GM13977 (cell line): ENCODE measurements at places on chromosomes 11 and 22.

DNA sequence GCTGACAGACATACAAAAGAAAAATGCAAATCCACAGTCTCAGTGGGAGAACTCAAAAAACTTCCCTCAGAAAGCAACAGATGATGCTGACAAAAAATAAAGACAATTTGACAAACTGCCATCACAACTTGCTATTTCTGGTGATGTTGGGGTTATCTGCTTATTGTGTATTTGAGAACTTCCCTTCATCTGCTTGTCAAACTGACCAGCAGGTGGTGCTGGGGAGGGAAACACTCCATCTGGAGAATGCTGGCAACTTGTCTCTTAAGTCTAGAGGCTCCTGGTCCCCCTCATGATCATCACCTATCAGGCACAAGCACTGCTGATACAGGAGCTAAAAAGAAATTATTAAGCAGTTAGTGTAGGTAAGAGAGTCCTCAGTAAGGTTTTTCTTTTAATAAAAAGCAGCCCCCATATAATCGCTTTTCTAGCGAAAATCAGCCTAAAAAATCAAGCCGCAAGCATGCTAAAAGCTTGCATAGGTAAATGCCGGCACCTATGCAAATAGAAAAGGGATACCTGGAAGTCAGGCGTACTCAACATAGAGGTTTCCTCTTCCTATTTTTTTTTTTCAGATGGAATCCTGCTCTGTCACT lies 9.8 kb upstream of the FAM111B start:
- no peak for DNase-seq

DNA sequence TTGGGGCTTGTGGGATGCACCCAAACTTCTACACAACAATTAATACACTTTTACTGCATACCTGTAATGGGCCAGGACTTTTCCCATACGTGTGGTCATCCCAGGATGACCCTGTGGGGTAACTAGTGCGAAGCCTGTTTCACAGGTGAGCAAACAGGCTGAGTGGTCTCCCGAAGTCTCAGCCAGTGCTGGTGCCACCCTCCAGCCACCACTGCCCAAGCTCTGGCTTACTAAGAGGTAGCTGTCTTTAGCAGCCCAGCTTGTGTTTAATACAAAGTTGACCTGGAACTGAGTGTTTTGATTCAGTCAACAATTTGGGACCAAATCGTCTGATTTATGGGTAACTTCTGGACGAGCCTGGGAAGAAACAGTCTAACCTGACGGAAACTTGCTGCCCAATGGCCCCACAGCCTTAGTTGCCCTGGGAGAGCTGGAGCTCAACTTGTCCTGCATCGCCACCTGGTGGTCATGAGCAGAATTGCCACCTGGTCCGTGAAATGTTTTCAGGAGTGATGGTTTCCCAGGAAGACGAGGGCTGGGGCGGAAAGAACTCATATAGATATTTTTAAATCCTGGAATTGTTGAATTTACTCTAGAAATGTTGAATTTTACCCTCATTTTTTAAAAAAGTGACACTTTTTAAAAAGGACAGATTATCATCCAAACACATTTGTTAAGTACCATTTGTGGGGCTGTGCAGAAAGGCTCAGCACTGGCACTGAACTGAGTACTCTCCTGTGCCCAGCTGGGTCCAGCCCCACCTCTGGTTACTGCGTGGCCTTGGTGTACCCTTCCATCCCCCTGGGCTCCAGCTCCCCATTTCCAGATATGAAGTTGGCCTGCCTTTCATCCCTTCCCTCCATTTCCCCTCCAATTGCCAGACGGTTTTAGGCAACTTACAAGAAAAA lies 95.5 kb upstream of the PARVA start:
- peak; percentile 82 for DNase-seq

DNA sequence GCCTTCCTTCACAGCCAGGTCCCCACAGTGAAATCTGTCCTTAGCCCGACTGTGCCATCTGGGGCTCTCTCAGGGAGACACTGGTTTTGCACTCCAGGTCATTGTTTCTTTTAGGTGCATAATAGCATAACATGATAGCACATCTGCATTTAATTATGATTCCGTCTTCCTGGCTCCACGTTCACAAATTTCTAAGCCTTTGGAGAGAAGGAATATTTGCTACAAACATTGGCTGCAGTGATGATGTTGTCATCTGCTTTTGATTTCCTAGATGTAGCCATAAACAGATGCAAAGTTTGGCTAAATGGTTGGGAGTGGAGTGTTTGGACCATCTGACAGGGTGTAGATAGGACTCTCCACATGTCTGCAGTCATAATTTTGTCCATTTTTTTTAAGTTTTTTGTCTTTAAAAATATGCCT lies 12.0 kb upstream of the CAT start:
- no peak for DNase-seq

DNA sequence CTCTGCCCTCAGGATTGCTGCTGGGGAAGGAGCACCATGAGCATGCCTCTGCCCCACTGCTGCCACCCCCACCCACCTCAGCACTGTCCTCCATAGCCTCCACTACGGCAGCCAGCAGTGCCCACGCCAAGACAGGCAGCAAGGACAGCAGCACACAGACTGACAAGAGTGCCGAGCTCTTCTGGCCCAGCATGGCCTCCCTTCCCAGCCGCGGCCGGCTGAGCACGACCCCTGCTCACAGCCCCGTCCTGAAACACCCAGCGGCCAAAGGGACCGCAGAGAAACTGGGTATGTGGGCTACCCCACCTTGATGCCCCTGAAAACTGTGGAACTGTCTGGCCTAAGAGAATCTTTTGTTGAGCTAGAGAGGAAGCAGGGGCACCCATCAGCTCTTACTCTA lies 101.0 kb downstream of the AMOTL1 start:
- DNase-seq, result no peak

GRCh38 chr11:107708792-107709191 lies 3.1 kb downstream of the SLN start:
- no peak for DNase-seq

- DNase-seq, result no peak
Observed at GRCh38 chr22:17629173-17629489, 582 bp upstream of the ATP6V1E1 start.

- DNase-seq, result no peak
Observed at GRCh38 chr11:28671274-28671673, 563.1 kb downstream of the METTL15 start.

GRCh38 chr11:113174882-113175281 lies 139.5 kb upstream of the TTC12 start:
- no peak for DNase-seq

DNA sequence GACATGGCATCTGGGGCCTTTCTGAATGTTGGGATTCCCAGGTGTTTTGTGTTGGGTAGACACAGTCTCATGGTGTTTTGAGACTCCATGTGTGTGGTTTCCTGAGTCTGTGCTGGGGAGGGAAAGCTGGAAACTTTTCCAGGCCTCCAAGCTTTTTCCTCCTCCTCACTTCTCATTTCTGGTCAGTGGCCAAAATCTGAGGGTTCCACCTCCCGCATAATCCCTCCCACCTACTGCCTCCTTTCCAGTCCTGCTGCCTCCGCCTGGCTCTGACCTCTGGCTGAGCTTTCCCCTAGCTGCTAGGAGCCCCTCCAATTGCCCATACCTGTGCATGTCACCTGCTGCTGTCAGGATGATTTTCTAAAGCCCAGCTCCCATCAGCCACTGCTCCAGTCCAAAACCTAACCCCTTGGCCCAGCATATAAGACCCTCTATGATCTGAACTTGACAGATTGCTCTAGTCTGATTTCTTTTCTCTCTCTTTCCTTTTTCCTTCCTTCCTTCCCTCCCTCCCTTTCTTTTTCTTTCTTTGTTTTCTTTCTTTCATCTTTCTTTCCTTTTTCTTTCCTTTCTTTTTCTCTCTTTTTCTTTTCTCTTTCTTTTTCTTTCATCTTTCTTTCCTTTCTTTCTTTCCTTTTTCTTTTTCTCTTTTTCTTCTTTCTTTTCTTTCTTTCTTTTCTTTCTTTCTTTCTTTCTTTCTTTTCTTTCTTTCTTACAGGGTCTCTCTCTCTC lies 51.4 kb upstream of the NECTIN1 start:
- no peak for DNase-seq

GRCh38 chr11:63551091-63551888 lies 11.9 kb downstream of the PLAAT2 start:
- DNase-seq, result no peak

DNA sequence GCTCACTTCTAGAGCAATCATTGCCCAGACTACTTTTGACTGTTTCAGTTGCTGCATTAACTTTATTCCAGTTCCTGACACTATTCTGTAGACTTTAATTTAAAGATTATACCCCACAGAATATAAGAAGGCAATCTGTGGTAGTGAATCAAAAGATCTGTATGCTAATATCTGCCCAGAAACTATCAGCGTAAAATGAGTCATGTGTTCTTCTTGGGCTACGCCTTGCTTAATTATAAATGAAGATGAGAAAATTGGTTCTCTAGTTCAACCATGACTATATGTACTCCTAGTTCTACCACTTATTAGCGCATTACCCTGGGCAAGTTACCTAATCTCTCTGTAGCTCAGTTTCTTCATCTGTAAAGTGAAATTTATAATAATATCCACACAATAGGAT lies 128.5 kb downstream of the CWF19L2 start:
- DNase-seq, result no peak

- no peak for DNase-seq
Observed at GRCh38 chr11:11543656-11544055, 78.1 kb downstream of the GALNT18 start.

- peak; percentile 71 for DNase-seq
Observed at GRCh38 chr22:37639771-37640590, 512 bp downstream of the SH3BP1 start.

DNA sequence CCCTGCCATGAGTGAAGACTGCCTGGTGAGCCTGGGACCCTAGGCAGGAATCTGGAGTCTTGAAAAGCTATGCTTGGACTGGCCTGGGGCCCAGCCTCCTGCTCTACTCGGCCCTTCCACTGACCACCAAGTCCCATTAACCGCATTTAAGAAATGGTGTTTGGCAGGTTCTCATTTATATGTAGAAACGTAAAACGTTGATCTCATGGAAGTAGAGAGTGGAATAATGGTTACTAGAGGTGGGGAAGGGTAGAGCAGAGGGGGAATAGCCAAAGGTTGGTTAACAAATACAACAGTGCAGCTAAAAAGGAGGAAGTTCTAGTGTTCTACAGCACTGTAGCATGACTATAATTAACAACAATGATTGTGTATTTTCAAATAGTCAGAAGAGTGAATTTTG lies 72.9 kb upstream of the EED start:
- DNase-seq, result no peak

- DNase-seq, result no peak
Observed at GRCh38 chr11:4677948-4678347, 19.7 kb downstream of the OR51E2 start.

DNA sequence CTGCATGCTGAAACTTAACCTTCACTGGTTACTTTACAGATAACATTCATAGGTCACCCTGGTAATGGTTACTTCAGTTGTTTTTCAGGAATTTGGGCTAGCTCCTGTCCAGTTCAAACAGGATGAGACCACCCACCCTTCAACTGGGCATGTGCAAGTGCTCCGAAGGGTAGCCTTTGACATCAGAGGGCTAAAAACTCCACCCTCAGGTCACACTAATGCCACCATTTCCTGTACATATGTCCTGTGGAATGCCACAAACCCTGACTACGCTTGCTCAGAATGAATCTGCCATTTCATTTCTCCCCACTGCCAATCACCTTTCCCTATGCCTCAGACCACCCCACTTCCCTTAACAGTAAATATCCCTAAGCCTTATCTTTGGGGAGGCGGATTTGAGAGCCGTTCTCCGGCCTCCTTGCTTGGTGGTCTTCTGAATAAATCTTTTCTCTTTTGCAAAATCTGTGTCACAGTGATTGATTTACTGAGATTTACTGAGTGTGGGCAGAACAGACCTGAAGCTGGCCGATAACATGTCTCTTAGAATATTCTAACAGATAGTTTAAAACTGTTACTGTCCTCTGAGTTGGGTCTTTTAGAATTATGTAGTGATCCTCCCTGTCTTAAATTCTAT lies 25.4 kb upstream of the FXYD2 start:
- DNase-seq, result no peak

DNA sequence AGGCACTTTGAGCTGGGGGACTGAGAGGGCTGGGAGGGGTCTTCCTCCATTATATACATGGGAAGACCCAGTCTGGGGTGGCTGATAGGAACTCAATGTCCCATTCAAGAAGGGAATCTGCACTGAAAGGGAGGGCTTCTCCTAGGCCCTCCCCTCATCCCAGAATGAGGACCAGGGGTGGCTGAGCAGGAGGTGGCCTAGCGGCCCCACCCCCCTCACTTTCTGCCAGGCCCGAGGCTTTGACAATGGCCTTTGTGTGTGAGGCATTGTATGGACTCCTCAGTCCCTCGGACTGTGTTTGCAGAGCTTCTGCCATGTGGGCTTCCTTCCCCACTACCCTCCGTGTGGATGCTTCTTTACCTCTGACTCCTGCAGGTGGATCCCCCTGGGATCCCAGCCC lies 65.7 kb downstream of the NECTIN1 start:
- no peak for DNase-seq

DNA sequence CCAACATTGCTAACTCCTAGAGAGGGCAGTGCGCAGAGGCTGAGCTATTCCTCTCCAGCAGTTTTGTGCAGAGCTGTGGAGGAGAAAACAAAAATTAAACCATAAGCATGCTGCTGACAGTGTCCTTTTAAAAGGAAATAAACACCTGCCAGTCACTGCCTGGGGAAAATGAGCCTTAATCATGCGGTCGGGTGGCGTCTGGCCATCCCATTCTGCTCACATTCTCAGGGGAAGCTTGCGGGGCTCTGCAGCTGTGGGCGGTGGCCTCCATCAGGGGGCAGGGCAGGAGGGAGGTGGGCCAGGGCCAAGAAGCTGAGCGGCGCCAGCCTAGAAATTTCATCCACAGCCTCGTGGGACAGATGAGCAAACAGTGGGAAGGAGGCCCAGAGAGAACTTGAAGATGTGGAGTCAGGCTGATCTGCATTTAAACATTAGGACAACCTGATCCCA lies 71.0 kb upstream of the TP53I11 start:
- no peak for DNase-seq

DNA sequence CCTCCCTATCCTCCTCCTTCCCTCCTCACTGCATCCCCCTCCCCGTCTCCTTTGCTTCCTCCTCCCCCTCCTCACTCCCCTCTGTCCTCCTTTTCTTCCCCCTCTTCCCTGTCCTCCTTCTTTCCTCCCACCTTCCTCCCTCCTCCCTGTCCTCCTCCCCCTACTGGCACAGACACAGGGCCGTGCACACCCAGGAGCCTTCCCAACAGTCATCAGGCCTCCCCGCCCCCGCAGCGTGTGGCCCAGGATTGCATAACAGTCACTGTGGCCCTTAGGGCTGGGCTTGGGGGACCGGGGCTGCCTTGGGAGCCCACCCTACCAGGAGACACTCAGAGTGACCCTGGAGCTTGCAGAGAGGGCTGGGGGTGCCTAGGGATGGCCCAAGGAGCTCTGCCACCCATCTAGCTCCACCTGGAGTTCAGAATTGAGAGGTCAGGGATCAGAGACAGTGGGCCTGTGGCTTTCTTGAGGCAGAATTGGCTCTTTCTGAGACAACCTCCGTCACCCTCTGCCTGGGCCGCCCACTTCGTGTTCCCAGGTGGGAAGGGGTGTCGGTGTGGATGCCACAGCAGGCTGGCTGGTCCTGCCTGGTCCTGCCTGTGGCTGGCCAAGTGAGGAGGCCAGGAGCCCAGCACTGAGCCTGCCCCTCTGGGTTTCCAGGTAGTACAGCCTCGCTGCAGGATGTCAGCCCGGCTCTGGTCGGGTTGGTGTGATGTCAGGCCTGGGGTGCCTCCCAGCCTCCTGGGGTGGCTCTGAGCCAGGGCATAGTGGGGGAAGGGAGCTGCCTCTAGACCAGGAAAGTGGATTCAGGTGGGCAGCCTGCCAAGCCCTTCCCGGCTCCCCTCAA lies 1.6 kb downstream of the SPI1 start:
- DNase-seq, result no peak

- no peak for DNase-seq
Observed at GRCh38 chr22:47067321-47067890, 305.0 kb downstream of the TBC1D22A start.

GRCh38 chr11:22342211-22343031 lies 4.2 kb downstream of the SLC17A6 start:
- DNase-seq, result no peak

- DNase-seq, result no peak
Observed at GRCh38 chr11:102420547-102420946, 32.0 kb downstream of the TMEM123 start.
